Activated T-helper 9 cell treated with anti-CD3 and anti-CD28 coated beads, Interleukin-2, amount 50 U/mL, for 16 hours (primary cell): ENCODE measurements at places on chromosomes 2 and 18.

DNA sequence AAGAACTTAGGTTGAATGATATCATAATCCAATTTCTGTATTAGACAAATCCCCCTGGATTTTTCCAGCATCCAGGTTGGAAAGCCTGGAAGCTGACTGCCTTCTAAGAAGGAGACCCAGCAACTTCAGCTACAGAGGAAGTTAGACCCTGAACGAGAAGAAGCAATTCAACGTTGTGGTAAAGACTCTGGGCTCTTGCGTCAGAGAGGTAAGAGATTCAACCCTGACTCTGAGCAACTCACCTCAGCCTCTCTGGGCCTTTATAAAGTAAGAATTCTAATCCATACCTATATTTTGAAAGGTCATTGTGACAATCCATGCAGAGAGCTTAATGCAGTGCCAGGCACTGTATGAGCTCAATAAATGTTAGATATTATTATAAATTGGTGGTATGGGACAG, 9.7 kb downstream of the E2F6 start:
- no peak for DNase-seq

- DNase-seq, result no peak
Measured at GRCh38 chr2:150142561-150142960, 344.9 kb downstream of the RND3 start.

DNA sequence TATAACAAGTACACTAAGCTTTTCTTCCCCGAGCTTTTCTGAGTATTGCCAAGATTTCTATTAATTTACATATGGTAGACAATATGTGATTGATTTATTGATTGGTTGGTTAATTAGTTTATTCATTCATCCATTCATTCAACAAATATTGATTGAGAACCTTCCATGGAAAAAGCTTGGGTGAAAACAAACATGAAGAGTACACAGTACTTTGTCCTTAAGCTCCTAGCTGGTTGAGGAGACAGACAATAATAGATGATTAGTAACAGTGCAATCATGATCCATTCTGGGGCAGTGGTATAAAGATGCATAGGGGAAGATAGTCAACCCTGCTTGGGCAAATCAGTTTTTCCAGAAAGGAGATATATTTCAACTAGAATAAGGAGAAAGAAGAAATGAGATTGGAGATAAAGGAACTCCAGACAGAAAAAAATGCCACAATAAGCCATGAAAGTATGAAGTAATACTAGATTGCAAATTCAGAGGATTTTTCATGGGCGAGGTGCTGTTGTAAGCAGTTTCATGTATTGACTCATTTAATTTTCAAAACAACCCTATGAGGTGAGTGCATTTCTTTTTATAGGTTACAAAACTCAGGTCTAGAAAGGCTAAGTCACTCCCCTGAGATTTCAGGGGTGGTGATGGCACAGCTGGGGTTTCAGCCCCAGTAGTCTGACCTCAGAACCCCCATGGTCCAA, 129.5 kb downstream of the RND3 start:
- DNase-seq, result no peak

DNA sequence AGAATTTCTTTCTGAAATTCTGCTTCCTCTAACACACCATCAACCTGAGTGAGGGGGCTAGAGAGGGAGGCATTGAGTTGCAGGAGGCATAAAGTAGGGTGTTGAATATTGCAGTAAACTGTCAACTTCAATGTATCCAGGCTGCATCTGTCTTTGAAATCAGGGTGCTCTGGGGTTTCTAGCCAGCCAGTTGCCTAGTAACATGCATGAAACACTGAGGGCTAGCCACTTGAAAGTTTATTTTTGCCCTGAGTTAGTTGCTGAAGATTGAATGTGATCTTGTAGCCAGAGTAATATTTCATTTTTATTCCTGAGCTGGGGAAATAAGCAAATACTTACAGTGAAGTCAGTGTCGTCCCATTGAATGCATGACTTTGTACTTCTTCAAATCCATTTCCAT, 41.9 kb downstream of the LHCGR start:
- no peak for DNase-seq

DNA sequence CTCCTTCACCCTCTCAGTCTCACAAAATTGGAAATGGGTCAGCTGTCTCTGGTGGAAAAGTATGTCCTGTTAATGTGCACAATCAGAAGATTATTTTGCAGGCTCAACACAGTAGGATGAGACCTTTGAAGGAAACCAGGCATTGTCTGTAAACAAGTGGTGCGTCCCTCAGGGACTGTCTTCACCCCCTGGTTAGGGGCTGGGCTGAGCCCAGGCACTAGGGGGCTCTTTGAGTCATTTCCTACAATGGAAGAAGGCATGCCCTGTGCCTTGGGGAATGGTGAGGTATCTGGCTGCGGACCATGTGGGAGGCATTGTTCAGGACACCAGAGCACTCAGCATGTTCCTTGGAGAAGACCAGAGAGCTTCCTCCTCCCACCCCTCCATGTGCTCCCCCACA, 26.8 kb downstream of the PKDCC start:
- DNase-seq, result no peak

GRCh38 chr2:150484461-150485021, 2.9 kb downstream of the RND3 start:
- DNase-seq, result no peak

DNA sequence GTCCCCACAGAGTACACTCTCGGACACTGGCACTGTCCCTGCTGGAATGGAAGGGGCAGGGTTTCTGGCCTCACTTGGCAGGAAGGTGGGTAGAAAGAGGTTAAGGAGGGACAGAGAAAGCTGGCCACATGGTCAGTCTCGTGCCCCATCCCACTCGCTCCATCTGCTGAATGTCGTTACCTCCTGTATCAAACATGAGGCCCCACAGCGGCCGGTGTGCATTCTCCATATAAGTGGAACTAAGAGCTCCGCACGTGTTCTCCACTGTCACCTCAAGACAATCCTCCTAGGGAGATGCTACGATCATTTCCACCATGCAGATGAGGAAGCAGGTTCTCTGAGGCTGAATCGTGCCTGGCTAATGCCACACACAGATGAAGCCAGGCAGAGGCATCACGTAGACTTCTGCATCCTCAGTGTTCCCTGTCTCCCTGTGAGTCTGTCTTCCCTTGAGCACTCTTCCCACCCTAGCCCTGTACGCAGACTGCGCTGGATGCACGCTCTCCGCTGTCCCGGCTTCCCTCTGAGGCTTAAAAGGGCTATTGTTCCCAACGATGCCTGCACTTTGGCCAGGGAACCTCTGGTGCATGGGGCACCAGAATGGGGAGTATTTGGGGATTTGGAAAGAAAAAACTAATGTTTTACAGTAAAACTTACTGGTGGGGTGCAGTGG, 35.1 kb downstream of the MAL start:
- DNase-seq, result no peak

GRCh38 chr2:15938803-15939555, 1.4 kb upstream of the MYCN start:
- no peak for DNase-seq
